MCF 10A (cell line): ENCODE measurements at places on chromosomes 5 and 9.

GRCh38 chr5:126383246-126383645, 40.0 kb upstream of the GRAMD2B start:
- no peak for DNase-seq

- DNase-seq: no peak
These were observed 86.5 kb upstream of the NR5A1 start for GRCh38 chr9:124593651-124594058.

GRCh38 chr5:172818081-172818480, 16.0 kb upstream of the ERGIC1 start:
- no peak for DNase-seq

DNA sequence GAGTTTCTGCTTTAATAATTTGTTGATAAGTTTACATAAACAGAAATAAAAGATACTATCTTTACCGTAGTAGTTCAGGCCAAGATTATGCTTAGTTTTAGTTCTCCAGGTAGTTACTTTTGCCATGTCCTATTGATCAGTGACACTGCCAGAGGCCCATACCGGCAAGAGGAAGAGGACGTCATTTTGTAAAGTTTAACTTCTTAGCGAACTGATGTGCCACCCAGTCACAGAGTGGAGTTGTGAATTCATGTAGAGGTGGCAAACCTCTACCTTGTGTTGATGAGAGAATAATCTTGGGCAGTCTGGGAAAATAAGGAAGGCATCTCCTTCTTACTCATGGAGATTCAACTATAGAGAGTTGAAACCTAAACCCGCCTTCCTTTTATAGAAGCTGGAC, 21.8 kb downstream of the RGMB start:
- DNase-seq: no peak

- DNase-seq: no peak
These were observed 170.8 kb downstream of the EDIL3 start for GRCh38 chr5:84213861-84214260.

DNA sequence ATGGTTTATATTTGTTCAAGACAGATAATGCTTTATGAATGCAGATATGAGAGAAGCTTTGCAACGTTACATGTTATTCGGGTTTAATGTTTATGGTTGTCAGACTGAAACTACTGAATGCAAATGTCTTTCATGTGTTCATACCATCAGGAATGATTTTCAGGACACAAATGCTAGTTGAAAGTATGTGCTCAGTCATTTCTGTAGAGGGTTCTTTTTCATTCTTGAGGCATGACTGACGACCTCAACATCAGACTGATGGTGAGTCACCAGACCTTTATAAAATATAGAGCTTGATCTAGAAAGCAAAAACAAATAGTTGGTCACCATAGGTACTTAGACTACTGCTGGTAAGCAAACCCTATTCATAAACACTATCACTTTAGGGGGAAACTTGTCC, 287.3 kb upstream of the NUDT12 start:
- DNase-seq: peak; percentile 45

- peak; percentile 18 for DNase-seq
These were observed 60.4 kb downstream of the TNC start for GRCh38 chr9:115057559-115057958.

DNA sequence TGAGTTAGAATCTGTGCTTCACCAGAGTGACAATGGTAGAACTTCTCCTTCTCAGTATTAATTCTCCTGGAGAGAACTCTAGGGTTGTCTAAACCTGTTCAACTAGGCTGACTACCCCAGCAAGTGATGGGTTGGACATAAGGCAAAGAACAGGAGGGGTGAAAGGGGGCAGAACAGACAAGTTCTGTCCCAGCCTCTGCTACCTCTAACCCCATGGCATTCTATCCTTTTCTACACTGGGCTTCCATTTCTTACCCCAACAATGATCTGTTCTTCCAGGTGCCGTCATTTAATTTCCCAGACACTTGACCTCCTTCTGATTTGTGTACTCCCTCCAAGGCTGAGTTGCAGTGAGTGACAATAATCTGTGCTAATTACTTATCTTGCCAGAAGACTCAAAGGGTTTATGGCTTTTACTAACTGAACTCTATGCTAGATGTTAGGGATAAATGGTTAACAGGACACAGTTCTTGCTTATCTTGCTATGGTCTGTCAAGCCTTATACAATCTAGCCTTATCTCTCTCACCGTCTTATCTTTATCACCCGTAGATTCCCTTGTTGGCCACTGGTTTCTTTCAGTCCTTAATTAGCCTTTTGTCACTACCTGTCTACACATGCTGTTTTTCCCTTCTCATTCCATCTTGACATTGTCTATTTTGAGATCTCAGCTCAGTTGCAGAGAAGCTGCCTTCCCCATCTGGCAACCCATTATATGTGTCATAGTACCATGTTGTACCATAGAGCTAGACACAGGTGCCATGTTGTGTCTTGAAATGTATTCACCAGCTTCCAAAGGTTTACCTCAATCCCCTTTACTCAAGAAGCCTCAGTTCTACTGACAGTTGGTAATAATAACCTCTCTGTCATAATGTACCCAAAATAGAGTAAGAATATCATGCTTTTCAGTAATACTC, 10.0 kb upstream of the MATR3 start:
- DNase-seq: no peak

DNA sequence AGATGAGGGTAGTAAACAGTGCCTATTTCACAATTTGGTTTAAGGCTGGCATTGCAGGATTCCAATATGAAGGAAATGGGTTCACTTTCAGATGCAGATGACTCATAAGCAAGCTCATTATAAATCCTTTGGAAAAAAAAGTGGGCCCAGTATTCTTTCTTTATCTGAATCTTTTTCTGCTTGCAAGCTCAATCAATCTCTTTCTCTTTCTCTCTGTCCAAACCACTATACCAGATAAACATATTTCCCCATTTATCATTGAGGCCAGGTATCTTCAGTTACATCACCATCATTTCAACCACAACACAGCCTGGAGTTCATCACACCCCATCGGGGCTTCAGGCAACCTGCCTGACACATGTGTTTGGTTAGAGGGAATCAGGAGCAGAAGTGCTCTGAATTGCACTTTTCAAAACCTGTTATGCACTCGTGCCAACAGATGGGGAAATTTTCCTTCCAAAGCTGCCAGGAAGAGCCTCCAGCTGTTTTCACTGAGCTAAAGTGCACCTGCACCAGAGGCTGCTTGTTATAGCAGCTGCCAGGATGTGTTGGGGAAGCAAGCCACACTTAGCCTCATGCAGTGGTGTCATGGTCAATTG, 30.0 kb upstream of the MAMDC2 start:
- peak; percentile 78 for DNase-seq

- DNase-seq: no peak
These were observed 155.9 kb downstream of the TTLL11 start for GRCh38 chr9:121937240-121937639.

- no peak for DNase-seq
These were observed 5.5 kb downstream of the KCNT1 start for GRCh38 chr9:135707252-135708138.

GRCh38 chr9:80811656-80812055, 877.7 kb downstream of the TLE1 start:
- no peak for DNase-seq

DNA sequence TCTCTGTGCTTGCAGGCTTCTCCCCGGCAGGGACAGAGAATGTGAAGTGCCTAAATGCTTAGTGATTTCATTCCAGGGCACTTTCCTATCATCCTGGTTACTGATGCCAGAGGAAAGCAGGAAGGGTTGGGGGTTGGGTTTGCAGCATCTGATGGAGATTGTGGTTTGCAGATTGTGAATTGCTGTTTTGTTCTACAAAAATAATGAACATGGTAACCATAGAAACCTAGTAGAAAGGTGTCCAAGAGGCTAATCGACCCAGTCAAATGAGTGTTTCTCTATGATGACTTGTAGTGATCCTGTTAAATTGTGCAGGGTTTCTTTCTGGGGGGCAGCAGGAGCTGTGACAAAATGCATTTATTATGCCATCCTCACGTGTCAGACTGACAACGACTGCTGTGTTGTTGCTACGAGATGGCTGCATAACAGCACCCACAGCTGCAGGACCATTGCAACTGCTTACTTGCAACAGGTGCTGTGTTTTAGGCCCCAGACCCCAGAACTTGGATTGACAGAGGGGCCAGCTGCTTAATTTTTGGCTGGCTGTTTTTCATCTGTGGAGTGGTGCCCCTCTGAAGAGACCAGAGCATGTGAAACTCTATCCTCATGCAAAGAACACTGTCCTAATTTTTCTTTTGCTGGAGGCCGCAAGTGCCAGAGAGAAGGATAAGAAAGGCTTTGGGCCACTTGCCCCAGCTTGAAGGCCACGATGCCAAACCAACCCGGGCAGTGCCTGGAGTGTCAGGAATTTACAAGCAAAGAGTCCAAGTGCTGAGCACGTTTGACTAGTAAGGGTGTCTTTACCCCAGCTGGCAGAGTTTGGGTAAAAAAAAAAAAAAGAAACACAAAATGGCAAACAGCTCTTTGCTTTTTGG, 397.8 kb downstream of the GADD45G start:
- no peak for DNase-seq

- DNase-seq: peak; percentile 8
These were observed 286.1 kb downstream of the TRPM3 start for GRCh38 chr9:70835323-70835722.

GRCh38 chr9:104326912-104327311, 177.2 kb upstream of the OR13F1 start:
- DNase-seq: no peak

DNA sequence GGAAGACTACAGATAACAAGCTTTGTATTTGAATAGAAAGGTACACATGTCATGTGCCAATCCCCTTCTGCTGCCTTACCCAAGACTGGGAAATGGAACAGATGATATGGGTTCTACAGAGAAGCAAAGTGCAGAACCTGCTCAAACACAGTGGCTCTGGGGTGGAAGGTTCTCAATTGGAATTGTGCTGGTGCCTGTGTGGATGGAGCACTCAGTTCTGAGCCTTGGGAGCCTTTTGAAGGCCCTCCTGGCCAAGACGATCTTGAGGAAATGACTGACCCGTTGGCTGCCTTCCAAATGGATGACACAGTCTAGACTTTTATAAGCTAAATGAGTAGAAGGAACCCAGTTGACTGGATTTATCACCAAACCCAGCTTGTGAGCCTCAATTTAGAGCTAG, 4.2 kb upstream of the PRSS3 start:
- DNase-seq: peak; percentile 82

DNA sequence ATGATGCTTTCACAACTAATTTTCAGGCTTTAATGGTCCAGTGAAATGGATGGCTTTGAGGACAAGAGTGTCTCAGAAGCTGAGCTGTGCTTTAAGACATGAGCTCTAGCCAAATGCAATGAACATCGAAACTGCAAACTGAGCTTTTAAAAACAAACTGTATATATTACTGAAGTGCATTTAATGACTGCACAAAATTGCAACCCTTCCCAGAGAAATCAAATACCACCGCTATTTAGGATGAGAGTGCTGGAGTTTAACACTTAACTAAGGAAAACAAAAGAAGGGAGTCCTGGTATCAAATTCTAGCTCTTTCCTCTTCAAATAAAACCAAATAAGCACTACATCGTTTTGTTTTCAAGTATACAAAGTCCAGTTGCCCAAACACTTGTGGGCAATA, 163.9 kb downstream of the SLF1 start:
- DNase-seq: no peak

- no peak for DNase-seq
These were observed 9.0 kb downstream of the FOXB2 start for GRCh38 chr9:77028478-77028877.

DNA sequence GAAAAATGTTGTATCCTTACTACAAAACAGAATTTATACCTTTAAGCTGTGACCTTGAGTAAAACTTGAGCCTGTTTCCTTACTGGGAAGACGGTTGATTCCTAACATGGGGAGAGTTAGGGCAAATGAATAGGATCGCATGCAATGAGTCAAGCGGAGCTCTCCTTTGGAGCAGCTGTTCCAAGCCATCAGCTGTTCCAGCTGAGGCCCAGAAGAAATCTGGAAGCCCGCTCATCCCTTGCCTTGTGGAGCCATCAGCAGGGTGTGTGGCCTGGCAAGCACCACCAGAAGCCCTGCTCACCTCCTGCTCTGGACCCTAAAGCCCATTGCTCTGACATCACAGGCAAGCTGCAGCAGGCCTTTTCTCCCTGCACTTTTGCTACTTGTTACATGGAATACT, 8.0 kb downstream of the KIAA1191 start:
- no peak for DNase-seq

GRCh38 chr5:2890011-2890410, 138.5 kb upstream of the IRX2 start:
- DNase-seq: no peak

GRCh38 chr5:141208478-141208877, at the start of gene PCDHB12:
PCDHB12 (plus strand) TSS chr5:141208719; CDS start chr5:141208908, 189 bp downstream.
- peak; percentile 60 for DNase-seq

DNA sequence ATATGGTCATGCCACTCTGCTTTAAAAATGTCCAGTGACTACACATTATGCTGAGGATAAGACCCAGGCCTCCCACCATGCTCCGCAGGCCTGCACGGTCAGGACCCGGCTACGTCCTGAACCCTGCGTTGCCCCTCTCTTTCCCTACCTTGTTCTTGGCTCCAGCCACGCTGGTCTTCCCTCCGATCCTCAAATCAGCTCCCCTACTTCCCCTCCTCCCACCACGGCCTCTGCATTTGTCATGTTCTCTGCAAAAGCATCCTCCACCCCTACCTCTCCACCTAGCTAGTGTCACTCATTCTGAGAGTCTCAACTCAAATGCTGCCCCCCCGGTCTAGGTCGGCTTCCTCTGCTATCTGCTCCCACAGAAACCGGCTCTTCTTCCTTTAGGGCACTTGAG, 11.2 kb downstream of the GPX3 start:
- no peak for DNase-seq

DNA sequence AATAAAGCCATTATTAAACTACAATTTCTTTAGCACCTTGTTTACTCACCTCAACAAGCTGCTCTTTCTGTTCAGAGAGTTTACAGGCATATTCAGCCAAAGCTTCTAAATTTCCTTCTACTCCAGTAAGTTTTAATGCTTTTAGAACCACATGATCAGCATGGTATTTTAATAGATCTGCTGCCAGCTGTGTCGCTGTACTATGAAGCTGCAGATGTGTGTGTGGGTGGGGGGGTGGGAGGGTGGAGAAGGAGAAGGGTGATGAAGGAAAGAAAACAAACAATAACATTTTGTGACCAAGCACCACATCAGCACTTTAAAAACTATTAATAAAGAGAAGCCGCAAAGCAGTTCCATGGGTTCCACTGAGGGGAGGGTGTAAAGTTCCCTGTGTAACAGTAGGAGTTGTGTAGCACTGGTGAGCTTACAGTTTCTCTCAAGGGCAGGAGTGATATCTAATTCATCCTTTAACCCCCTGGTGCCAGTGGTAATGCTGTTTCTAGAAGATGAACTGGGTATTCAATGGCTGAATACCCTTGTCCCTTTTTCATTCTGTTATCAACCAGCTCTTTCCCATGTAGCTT, 38.5 kb downstream of the ABITRAM start:
- no peak for DNase-seq

- DNase-seq: no peak
These were observed 107.3 kb upstream of the TBC1D2 start for GRCh38 chr9:98362624-98363252.

GRCh38 chr9:123537809-123538208, 181.8 kb downstream of the CRB2 start:
- DNase-seq: peak; percentile 4

GRCh38 chr9:134591082-134591571, 50.5 kb upstream of the COL5A1 start:
- no peak for DNase-seq

- no peak for DNase-seq
These were observed 46.2 kb downstream of the PFDN1 start for GRCh38 chr5:140256726-140257125.
